Activated CD4-positive, alpha-beta T cell treated with anti-CD3 and anti-CD28 coated beads, Interleukin-2, Interleukin-6, amounts not matched to agents 100 ng/mL and 50 ng/mL, durations not matched to agents 16 hours and 8 hours (primary cell): ENCODE measurements at places on chromosomes 1 and 21.
A peak's percentile ranks its signal among the peaks of the same experiment; 100 is the strongest.

DNA sequence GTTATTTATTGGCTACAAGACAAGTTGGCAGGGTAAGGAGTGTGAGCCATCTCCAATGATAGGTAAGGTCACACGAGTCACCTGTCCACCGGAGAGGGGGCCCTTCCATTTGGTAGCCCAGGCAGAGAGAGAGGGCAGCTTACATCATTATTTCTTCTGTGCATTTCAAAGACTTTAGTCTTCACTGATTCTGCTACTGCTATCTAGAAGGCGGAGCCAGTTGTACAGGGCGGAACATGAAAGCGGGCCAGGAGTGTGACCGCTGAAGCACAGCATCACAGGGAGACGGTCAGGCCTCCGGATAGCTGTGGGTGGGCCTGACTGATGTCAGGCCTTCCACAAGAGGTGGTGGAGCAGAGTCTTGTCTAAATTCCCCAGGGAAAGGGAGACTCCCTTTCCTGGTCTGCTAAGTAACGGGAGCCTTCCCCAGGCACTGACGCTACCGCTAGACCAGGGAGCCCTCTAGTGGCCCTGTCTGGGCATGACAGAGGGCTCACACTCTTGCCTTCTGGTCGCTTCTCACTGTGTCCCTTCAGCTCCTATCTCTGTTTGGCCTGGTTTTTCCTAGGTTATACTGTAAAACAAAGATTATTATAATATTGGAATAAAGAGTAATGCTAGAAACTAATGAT, 36.7 kb downstream of the ZNF695 start:
- DNase-seq = peak; percentile 48

GRCh38 chr1:218374401-218375353, 29.5 kb downstream of the TGFB2 start:
- DNase-seq = no peak

DNA sequence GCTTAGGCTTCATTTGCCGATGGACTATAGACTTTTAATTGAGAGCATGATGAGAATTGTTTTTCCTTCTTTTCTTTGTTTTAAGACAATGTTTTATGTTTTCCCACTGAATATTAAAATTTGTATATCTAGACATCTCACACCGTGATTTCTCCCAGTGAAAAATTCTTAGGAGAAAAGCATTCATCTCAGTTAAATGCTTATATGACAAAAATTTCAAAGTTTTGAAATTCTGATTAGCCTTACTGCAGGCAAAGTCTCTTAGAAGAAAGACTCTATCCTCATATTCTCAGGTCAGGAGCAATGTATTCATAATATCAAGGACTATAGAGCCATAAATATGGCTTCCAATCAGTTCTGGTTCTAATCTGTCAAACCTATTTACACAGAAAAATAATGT, 2085.0 kb downstream of the NCAM2 start:
- no peak for DNase-seq

DNA sequence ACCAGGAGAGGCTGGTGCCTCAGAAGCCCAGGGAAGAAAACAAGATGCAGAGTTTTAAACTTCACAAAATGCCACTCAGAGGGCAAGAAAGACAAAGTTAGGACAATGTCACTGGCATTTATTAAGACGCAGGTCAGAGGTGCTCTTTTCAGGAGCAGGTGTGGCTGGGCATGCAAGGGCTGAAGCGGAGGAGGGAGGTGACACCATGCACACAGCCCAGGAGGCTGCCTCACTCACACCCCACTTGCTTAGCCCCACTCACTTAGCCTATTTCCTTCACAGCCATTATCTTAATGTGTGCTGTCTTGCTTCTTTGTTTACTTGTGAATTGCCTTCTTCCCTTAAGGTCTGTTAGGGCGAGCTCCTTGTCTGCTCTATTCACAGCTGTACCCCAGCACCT, 17.2 kb downstream of the HIVEP3 start:
- no peak for DNase-seq

GRCh38 chr1:79373481-79374125, 367.1 kb upstream of the ADGRL4 start:
- DNase-seq = no peak

DNA sequence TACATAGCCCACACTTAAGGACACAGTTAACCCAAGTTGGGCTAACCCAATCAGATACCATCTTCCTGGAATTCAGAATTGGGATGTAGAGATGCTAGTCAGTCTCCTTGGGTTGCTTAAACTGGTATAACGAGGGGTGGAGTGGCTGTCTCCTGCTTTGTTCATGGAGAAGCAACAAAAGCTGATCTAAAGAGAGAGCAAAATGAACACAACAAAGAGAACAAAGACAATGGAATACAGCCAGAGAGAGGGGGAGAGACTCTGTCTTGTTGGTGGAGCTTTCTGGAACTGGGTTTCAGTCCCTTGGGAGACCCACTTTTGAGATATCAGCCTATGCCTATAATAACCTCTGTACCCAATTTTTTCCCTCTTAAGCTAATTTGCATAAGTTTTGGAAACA, 138.1 kb downstream of the ATG4C start:
- DNase-seq = no peak

DNA sequence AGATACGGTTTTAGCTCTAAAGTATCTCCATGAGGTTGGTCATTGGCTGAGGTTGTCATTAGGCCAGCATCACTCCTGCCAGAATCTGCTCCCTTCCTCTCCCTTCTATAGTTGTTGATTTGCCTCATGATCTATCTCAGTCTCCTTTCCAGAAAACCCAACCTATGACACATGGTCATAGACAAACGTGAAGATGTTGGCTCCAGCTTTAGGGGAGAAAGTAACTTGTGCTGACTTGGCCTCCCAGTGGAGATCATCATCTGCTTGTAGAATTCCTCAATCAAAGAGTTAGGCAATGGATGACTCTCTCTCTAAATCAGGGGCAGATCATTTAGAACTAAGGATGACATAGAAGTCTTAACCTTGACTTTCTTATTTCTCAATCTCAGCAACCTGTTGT, 894.4 kb downstream of the TTLL7 start:
- DNase-seq = no peak

- DNase-seq = no peak
Observed at GRCh38 chr1:36790191-36790590, 244.1 kb downstream of the GRIK3 start.

DNA sequence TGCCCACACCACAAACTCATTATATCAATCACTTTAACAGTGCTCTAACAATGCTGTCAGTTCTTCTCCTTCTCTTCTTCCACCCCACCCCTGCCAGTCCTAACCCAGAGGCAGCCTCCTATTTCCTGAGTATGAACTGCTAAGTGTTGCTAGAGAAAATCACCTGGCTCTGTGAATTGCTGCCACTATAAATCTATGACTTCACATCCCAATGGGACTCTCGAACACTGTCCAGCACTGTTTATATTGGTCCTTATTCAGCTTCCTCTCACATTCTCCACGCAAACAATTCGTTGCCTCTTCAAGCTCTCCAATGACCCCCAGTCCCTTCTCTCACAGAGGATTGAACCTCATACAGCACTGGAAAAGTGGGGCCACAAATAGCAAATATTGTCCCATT, 27.0 kb upstream of the USH2A start:
- DNase-seq = no peak

GRCh38 chr1:47664356-47664755, 226.5 kb downstream of the FOXD2 start:
- no peak for DNase-seq

GRCh38 chr1:228944296-228944695, 209.0 kb downstream of the RHOU start:
- no peak for DNase-seq

- no peak for DNase-seq
Observed at GRCh38 chr1:67517046-67517445, 86.8 kb upstream of the SERBP1 start.

GRCh38 chr1:115506924-115507589, 134.7 kb upstream of the VANGL1 start:
- no peak for DNase-seq

DNA sequence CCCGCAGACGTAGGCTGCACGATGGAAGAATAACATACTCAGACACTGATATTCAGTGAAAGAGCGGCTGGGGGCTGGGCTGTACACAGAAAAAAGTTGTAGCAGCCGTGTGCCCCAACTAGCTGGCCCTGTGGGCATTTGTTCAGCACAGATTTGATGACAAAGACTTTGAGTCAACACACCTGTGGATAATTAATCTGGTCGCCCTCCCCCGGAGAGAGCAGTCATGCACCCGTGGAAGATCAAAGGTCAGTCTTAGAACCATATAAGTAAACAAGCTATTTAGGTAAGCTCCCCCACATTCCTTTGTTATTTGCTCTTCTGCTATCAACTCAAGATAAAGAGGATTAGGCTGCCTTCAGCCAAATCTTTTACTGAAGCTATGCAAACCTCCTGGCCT, 148.4 kb upstream of the HMCN1 start:
- no peak for DNase-seq

DNA sequence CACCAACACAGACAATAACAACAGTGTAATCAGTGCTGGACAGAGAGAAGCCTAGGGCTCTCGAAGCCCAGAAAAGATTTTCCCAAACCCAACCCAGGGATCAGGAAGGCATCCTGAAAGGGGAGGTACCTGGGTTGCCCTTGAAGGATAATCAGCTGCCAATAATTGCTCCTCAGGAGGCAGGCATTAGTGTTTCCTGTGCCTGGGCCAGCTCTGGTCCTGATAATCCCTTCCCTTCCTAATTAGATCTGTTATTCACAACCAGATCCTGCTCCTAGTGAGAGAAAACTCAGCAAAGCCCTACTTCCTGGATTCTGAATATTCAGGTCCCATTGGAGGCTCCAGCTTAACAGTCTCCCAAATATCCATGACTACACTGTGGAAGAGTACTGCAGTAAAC, 117.4 kb downstream of the DMRTA2 start:
- no peak for DNase-seq

DNA sequence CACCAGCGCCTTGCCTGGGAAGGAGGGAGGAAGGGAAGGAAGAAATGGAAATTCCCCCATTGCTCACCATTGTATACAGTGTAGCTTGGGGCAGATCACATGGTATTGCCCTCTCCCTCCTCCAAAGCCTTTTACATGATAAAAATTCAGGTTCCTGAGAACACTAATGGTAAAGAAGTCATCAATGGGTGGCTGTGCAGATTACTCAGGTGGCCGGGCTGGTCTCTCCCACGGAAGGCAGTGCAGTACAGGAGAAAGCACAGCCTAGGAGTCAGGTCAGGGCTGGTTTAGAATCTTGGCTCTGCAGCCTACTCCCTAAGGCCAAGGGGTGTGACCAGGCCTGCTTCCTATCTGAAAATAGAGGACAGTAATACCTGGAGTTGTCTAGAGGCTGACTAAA, 107.9 kb downstream of the SUSD4 start:
- DNase-seq = no peak

DNA sequence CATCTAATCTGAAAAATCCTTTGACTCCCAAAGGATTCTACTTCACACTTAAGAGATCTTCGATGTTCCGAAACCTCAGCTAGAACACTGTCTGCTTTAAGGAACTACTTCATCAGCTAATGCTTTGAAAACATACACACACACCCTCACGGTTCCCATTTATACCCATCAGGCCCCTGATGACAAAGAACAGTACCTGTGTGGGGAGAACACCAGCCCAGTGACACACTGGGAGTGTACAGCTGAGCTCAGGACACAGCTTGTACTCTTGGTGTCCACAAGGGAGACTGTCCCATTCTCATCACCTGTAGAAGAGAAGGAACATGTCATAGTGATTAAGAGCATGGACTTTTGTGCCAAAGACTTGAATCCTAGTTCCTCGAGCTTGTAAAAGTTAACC, 6.6 kb downstream of the WDR77 start:
- peak; percentile 31 for DNase-seq

DNA sequence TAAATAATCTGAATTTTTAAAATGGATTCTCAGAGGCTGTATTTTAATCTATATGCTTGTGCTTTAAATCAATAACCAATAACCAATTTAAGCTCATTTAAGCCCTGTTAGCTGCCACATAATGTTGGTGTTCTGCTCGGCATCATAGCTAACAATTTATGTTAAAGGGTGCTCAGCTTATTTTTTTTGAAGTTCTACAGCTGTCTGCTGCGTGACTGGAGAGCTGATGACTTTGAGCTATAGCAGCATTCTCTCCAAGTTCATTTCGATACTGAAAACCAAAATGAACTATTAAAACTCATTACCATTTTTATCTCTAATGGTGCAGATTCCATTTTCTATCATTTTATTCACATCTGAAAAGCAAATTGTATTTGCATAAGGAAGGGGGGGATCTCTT, 357.8 kb downstream of the AJAP1 start:
- DNase-seq = no peak

- DNase-seq = peak; percentile 34
Observed at GRCh38 chr1:92577261-92577895, 90.7 kb upstream of the GFI1 start.

DNA sequence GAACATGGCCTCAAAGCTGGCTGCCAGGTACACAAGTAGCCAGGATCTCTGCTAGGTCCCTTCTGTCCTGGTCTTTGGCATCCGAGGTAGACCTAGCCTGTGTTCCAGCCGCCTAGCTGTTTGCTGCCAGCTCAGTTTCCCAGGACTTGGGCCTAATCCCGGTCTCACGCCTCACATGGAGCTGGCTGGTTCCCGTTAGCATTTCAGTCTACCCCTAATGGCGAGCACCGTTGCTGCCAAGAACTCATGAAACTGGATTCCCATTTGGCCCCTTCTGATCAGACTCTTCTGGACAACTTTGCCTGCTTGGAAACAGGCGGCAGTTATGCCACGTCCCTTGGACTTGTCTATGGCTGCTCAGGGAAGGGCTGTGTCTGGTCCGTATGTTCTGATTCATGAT, 26.2 kb upstream of the HHAT start:
- no peak for DNase-seq

DNA sequence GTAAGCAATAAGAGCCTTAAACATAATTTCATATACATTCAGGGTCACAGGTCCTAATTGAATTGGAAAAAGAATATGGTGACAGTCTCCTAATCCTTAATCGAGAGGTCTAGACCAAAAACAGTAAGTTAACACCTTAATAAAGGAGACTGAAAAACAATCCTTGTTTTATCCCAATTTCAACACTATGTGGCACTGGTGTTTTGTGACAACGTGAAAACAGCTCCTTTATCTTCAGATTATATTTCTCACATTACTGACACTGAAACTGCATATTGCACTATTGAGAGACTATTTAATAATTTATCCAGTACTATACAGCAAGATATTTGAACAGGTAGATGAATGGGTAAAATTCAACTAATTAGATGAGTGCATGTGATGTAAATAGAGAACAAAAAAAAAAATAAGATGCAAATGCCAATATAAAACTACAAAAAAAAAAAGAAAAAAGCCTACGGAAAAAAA, 34.1 kb downstream of the TP53BP2 start:
- no peak for DNase-seq

GRCh38 chr1:51728611-51729155, 111.8 kb downstream of the OSBPL9 start:
- no peak for DNase-seq

DNA sequence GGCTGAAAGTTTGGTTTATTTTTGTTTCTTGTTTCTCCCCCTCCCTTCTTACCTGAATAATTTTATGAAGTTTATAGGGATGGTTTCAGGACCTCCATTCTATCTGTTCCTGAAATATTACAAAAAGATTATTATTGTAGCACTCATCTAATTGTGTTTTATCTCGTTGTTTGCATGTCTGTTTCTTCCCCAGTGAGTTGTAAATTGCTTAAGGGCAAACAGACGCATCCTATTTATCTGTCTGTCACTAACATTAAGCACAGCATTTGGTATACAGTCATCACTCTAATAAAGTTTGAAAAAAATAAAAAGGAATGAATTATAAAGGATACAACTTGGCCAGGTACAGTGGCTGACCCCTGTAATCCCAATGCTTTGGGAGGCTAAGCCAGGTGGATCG, 123.5 kb downstream of the LRRC7 start:
- no peak for DNase-seq

- DNase-seq = no peak
Observed at GRCh38 chr1:183139281-183139942, 46.7 kb upstream of the LAMC2 start.
